ENCODE measurements at places on chromosomes 16 and 17.

DNA sequence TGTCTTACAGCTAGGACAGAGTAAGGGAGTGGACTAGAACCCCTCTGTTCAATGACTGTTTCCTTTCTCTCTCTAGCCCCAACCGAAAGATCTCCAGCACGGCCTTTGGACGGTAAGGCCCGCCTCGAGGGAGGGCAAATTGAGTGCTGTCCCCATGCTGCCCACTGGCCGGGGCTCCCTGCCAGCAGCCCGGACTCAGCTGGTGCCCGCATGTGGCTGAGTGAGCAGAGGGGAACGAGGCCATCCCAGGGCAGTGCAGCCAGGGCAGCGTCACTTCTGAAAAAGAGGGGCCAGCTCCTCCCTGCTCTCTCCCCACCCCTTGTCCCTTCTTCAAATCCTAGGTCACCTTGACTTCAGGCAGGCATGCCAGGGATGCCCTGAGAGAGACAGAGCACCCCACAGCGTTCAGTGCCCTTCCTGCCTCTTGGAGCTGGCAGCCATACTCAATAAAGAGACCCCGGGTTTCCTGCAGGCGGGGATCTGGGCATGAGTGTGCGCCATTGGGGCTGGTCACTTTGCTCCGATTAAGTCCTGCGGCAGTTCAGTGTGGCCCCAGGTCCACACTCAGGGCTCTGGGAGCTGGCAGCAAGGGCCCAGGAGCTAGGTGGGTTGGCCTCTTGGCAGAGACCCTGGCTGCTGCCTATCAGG is 130.9 kb downstream of the RAB11FIP4 start:
- DNase-seq = no peak

- peak; percentile 85 for DNase-seq
Measured at GRCh38 chr17:57552114-57552624, 192.9 kb downstream of the CCDC182 start.

GRCh38 chr17:56752263-56752836 is 81.4 kb downstream of the C17orf67 start:
- no peak for DNase-seq

- peak; percentile 99 for DNase-seq
Measured at GRCh38 chr17:29710891-29711418, 88.2 kb upstream of the CORO6 start.

DNA sequence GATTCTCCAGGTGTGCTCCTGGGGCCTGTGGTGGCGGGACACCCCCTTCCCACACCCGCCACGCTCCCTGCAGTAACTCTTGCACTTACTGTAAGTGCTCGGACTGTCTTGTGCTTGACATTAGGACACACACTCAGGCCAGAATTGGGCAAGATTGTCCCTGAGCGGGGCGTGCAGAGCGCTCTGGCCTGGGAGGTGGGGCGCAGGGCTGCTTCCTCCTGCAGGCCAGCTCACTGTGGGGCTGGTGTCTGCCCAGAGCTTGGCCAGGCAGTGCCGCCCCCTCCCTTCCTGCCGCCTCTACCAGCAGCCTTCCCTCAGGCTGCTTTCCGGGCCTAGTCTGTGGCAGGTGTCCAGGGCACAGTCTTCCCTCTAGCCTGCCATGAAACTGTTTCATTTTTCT is 6.1 kb upstream of the ATP6V0C start:
- DNase-seq = no peak

DNA sequence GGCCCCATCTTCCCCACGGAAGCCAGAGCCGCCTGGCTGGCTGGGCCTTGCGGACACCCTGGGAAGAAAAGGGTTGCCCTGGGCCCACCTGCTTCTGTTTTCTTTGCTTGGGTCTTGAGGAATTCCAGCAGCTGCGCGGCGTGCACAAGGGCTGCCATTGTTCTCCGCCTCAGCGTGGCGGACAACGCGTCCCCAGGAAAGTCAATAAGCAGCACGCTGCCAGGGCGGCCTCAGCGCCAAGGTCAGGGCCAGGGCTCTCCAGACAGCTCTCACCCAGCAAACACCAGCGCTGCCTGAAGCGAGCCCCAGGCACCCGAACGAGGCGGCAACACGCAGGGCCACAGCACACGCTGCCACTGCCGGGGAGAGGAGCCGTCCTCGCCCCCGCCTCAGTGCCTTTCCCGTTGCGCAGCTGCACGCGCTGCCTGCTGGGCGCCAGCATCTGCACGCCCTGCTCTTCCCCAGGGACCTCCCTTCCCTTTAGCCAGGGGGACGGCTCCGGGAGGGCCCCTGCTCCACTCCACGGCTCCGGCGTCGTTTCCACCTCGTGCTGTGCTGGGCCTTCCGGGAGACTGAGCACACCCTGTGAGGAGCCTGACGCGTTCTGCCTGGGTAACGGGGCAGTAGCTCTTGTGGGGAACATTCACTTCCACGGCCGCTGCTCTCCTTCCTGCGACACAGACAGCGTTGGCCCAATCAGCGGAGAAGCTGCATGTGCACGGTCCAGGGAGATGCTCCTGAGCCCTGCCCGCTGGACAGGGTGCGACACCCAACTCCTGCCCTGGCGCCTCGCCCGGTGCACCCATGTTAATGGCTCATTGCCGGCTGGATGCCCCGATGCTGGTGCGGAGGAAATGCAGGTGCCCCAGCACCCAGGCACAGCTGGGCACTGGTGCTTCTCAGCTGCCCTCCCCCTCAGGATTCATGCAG is 57.8 kb downstream of the LMF1 start:
- no peak for DNase-seq

DNA sequence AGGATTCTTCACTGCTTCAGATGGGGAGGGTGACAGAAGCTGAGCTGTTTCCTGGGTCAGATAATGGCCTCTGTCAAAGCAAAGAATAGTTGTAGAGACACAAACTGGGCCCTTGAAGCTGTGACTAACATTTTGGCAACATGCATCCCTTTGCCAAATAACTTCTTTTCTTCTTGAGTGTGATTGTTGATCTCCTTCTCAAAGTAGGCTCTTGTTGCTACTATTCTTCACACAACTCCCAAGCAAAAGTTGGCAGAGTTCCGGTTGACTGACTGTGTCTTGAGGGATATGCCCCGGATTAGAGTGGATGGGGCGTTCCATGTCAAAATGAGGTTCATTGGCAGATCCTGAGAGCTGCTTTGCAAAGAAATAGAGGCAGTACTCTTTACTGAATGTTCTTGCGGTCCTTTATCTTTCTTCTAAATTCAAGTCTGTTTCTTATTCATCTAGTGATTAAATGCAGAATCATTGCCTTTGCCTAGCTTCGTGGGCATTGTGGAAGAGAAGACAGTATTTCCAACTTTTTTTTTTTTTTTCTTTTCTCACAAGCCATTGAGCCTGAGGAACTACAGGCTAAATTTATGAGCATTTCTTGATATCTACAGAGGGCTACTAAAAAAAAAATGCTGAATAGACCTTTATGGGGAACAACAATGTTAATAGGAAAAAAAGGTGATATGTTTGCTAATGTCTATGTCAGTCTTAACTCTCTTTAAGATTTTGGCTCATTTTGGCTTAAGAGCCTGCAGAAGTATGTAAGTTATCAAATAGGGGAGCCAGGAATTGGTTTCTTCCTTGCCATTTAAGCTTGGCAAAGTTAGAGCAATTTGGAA is 5.8 kb downstream of the WIPF2 start:
- no peak for DNase-seq

- DNase-seq = no peak
Measured at GRCh38 chr17:78387977-78388941, 9.8 kb downstream of the PGS1 start.

DNA sequence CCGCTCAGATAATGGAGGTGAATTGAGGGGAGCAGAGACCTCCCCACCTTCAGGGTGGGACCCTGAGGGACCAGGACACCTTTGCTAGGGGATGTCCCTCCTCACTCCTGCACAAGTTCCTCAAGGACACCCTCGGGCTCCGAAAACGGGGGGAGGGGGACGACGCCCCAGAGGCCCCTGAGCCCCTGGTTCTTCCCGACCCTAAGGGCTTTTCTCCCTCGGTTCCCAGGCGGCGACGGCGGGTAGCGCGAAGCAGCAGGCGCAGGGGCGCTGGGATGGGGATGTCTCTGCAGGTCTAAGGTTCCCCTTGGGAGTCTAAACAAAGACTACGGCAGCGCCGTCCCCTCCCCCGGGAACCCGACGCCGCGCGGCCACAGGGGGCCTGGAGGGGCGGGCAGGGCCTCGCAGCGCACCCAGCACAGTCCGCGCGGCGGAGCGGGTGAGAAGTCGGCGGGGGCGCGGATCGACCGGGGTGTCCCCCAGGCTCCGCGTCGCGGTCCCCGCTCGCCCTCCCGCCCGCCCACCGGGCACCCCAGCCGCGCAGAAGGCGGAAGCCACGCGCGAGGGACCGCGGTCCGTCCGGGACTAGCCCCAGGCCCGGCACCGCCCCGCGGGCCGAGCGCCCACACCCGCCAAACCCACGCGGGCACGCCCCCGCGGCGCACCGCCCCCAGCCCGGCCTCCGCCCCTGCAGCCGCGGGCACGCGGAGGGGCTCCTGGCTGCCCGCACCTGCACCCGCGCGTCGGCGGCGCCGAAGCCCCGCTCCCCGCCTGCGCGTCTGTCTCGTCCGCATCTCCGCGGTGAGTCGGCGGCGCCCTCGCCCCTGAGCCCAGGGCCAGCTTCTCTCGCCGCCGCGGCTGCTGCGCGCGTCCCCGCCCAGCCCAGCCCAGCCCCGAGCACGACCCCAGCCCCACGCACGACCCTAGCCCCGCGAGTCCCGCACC is 36.7 kb upstream of the NDRG4 start:
- no peak for DNase-seq

- no peak for DNase-seq
Measured at GRCh38 chr17:30187573-30187972, 47.9 kb downstream of the SLC6A4 start.

DNA sequence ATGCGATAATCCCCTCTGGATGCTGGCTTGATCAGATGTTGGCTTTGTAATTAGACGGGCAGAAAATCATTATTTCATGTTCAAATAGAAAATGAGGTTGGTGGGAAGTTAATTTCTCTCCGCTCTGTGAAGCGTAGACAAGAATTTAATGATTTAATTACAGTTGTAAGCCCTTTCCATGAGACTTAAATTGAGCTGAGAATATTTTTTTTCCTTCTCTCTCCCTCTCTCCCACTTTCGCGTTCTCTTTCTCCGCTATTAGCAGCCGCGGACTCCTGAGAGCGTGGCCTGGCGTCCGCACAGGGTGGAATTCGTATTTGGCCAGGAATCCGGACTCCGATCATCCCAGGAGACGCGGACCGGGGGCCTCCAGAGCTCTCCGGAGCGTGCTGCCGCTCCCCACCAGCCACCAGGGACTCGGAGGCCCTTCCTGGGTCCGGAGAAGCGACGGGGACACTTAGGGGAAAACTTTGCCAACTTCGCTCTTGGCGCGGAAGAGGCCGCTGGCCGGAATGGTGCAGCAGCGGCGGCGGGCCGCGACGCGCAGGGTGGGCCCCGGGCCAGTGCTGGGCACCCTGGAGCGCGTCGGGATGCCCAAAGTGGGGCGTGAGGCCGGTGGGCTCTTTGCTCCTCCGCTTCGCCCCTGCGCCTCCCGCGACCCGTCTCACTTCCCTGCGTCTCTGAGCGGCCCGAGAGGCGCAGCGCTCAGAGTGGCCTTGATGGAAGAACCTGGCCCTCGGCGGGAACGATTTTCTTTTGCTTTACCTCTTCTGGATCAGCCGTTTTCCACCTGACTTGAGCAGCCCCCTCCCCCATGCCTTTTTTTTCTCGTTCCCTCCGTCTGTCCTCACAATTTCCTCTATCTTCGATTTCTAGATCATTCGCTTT is 3.6 kb upstream of the IRX3 start:
- no peak for DNase-seq

- no peak for DNase-seq
Measured at GRCh38 chr17:15381707-15382106, 40.3 kb upstream of the TEKT3 start.

GRCh38 chr17:74521701-74522201 is 9.5 kb downstream of the CD300LB start:
- peak; percentile 47 for DNase-seq

GRCh38 chr17:63772801-63773271 is 561 bp downstream of the CCDC47 start:
- DNase-seq = no peak

DNA sequence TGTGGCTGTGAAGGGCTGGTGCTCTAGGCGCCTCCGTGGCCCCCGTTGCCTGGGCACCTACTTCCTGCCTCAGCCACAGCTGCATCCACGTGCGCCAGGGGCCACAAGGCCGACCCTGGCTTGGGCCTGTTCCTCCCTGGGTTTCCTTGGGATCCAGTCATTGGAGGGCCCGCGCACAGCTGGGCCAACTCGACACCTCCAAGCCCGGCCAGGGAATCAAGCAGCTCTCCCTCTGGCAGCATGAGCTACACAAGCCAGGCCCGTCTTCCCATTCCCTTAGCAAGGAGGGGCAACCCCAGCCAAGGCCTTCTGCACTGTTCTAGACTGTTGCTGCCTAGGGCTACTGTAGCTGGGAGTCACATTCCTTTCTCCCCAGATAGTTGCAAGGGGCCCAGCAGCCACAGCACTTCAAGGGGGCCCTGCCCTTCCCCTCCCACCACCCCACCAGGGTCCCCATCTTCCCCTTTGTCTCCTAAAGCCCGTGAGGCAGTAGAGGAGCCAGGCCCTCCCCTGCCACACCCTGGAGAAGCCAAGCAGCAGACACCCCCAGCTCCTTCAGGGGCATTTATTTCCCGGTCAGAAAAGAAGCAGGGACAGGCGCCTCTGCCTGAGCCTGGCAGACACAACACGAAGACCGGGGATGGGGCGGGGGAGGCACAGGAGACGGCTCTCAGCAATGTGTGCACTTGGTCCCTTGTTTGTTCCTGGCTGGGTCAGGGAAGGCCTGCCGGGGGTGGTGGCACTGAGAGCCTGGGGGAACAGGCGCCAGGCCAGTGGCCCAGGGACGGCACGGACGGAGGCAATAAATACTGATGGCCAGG is 3.8 kb downstream of the ARHGDIA start:
- DNase-seq = peak; percentile 93

DNA sequence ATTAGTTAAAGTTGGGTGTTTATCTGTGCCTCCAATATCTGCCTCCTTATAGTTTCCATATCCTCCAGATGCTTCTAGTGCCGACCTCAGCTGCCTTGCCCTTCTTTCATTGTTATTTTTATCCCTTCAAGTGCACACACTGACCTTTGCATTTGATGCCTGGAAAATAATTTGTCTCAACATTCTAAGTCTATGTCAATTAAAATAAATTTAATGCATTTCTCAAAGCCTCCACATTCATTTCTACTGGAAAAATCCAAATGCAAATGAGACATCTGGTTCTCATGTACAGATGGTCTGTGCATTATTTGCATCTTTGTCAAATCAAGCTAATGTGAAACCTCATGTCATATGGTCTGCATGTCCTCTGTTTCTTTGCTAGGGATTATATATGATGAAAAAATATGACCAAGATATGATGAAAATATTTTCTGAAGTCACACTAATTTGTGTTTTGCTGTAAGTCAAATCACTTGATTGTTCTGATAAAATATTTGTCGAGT is 61.4 kb downstream of the TMEM100 start:
- DNase-seq = no peak

GRCh38 chr17:46890638-46891037 is 32.3 kb upstream of the GOSR2 start:
- DNase-seq = no peak

- DNase-seq = peak; percentile 85
Measured at GRCh38 chr17:40317345-40317873, 8.4 kb downstream of the RARA start.

DNA sequence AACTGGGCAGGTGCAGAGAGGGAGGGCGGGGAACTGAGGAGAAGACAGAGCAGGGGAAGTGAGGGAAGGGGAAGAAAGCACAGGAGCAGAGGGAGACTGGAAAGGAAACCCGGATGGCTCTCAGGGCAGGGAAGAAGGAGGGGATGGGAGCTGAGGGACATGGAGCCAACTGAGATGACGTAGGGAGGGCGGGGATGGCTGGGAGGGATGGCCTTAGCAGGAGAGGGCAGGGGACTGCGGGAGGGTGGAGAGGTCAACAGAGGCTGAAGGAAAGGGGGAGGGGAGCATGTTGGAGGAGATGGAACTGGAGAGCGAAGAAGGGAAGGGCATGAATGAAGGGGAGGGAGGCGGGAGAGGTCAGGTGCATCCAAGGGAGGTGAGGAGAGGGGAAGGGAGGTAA is 81.9 kb downstream of the KCNJ12 start:
- no peak for DNase-seq
